ENCODE measurements at places on chromosomes 16 and 17. TPM values are rescaled to one million over a fixed set of nuclear protein-coding genes. Genes with fewer than 3 reads are reported as not detected.
A peak's percentile ranks its signal among the peaks of the same experiment; 100 is the strongest.

Gene CCDC40
- 9.3 TPM for total RNA-seq

DNA sequence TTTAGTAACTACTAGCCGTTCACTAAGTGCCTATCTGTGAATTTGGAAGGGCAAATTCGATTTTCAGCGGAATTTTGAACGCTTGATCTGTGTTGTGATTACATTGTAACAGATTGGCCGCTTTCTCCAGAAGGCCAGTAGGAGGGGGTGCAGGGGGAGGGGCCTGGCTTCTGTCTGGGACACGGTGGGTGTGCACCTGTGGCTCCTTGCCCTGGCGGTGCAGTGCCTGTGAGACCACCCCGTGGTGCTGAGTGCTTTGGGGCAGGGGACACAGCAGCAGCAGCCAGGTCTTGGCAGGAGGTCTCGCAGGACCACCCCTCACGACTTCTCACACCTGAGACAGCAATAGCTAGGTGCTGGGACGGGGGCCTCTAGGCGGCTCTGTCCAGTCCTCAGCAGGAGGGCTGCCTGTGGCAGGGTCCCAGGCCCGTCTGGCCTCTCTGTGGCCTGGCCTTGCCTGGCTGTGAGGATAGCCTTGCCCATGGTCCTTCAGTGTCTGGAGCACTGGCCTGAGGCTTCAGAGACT is 1.8 kb downstream of the UBE2I start:
- no peak for DNase-seq

GRCh38 chr16:46745617-46746016 is 2.5 kb downstream of the MYLK3 start:
- DNase-seq: no peak

DNA sequence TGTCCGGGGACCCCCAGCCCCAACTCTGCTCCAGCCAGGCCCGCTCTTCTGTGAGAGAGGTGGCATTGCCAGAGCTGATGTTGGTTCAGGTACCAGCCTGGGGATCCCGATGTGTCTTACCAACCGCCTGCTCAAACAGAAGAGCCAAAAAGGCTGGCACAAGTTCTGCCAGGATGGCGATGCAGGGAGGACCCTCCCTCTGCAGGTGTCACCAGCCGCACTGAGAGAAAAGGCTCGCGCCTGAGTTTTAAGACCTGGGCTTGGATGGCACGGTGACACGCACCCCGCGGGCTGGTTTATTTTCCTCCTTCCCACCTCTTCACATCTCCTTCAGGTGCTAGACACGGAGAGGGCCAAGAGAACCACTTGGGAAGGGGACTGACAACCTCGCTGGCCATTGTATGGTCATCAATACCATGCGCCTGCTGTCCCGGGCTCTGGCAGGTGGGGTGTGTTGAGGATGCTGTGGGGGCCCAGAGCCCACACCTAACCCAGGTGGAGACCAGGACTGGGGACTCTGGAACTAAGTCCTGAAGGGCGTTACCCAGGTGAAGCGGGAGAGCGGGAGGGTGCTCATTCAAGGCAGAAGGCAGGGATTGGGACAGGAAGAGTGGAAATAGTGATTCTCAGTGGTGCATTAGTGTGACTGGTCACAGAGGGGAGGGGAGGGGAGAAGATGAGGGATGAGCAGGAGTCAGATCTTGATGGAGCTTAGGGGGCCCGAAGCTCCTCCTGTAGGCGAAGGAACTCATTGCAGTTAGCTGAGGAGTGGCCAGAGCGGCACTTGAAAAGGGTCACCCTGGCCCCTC is 16.3 kb downstream of the FOXJ1 start:
- peak; percentile 93 for DNase-seq

Data from vagina (tissue), 2 donors.